ENCODE measurements at places on chromosomes 7 and 10.

- DNase-seq: no peak
Measured at GRCh38 chr10:21272643-21273399, 252.7 kb downstream of the SKIDA1 start.

GRCh38 chr10:88082806-88083596, 219.6 kb downstream of the PTEN start:
- no peak for DNase-seq

DNA sequence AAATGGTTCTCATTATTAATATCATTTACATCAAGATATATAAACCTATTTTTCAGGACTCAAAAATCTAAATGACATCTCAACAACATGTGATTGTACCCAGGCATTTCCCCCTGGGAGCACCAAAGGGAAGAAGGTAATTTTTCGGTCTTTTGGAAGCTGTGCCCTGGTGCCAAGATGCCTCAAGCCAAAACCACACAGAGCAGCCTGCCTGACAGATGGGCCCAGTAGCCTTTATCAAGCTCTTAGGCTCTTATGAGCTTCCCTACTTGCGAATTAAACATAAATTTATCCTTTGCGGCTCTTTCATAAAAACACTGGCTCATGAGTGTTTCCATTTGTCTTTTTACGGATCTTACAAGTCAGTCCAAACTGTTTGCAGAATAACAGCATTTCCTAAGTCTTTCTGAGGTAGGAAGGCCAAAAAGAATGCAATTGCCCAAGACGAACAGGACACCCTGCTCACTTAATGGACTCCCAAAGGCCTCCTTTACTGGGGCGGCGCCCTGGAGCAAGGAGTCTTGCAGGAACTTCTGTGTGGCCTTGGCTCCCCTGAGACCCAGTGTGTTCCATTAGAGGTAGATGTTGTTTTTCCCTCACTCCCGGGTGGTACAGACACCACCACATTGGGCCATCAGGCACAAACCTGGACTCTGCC, 4.1 kb upstream of the RASSF4 start:
- DNase-seq: no peak

DNA sequence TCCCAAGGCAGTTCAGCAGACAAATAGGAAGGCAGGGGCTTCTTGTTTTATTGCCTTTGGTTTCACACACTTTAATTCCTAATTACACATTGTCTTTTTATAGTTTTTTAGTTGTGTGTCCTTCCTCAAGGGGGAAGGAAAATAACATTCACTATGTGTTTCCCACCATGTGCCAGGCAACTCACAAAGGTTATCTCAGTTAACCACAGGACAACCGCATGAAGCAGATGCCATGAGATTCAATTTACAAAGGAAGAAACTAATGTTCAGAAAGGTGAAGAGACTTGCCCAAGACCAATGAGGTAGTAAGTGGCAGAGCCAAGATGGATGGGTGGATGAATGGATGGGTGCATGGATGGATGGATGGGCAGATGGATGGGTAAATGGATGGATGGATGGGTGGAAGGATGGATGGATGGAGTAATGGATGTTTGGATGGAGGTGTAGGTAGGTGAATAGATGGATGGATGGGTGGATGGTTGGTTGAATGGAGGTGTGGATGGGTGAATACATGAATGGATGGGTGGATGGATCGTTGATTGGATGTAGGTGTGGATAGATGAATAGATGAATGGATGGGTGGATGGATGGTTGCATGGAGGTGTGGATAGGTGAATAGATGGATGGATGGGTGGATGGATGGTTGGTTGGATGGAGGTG, 77.9 kb downstream of the ARHGAP22 start:
- DNase-seq: no peak

DNA sequence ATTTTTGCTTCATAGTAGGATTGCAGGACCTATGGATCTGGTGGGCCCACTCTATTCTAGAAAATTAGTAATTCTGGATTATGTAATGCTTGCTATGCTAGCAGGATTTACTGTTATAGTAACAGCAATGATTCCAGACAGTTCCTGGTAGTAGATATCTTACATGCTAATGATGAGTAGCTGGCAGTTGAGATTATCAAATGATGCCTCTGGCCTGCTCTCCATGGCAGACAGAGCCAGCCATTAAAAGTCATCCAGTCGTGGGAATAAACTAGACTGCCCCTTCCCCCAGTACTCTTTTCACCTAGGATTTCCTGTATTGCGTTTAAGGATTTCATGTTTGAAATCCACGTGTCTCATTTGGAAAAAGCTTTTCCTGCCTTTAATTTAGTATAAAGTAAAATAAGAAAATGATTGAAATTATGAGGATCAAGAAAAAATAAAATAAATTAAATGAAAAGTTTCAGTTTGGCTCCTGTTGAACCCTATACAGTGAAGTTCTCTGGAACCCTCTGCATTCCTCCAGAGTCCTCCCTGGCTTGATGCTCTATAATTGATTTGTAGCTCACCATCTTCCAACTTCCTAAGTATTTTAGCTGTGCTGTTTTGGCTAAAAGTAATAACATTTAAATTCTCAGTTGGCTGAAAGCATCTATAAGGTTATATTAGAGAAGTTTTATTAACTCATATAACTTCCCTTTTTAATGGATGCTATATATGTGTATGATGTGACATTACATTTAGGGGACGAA, 14.6 kb downstream of the UMAD1 start:
- DNase-seq: no peak

GRCh38 chr10:91316486-91316885, 93.7 kb upstream of the HECTD2 start:
- DNase-seq: no peak

- DNase-seq: peak; percentile 35
Measured at GRCh38 chr7:29639886-29640595, 76.4 kb downstream of the PRR15 start.

GRCh38 chr10:89302625-89303024, 779 bp downstream of the IFIT2 start:
- DNase-seq: no peak

DNA sequence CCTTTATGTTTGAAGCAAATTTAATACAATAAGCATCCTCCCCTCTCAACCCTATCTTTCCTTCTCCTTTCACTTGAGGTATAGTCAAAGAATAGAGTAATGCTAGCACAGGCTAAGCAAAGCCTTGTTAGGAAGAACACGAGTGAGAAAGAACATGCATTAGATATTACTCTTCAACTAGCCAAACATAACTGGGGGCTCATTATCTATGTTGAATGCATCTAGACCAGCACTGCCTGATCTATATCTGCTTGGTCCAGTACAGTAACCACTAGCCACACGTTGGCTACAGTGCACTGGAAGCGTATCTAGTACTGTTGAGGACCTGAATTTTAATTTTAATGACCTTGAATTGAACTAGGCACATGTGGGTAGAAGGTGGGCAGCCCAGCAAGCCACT, 21.0 kb downstream of the SFMBT2 start:
- DNase-seq: no peak

- DNase-seq: no peak
Measured at GRCh38 chr10:80288849-80289248, 609 bp downstream of the MAT1A start.

GRCh38 chr10:93139059-93139655, 65.5 kb downstream of the CYP26A1 start:
- DNase-seq: no peak

DNA sequence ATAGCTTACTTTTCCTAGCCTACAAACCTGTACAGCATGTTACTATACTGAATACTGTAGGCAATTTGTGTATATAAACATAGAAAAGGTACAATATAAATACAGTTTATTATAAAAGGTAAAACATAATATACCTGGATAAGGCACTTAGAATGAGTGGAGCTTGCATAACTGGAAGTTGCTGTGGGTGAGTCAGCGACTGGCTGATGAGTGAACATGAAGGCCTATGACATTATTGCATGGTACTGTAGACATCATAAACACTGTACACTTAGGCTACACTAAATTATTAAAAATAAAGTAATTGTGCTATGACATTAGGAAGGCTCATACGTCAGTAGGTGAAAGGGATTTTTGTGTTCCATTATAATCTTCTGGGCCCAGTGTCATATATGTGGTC, 228.8 kb downstream of the HDAC9 start:
- no peak for DNase-seq

- DNase-seq: no peak
Measured at GRCh38 chr7:123051916-123052315, 56.4 kb upstream of the TAS2R16 start.

DNA sequence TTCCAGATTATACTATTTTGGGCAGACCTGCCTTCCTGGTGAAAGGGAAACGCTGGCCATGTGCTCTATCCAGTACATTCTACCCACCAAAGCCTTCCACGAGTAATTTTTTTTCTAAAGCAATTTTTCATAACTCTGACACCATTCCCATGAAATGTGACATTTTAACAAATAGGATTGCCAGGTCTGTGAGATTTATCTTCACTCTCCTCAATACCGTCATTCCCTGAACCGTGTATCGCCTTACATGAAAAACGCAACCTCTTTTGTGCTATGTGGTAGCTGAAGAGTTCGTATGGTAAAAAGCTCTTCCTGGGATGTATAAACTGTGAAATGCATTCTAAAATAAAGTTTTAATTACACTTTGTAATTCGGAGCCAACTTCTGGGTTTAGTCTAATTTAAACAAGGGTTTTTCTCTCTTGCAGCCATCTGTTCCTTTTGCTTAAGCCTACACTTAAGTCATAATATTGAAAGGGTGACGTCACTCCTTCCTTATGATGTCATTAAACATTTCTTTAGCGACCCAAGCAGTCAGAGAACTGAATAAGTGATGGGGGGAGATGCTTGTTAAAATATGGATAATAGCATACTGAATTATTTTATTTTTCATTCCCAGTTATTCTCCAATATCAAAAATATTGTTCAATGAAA, 27.7 kb downstream of the C1QL3 start:
- DNase-seq: no peak

- no peak for DNase-seq
Measured at GRCh38 chr7:44320141-44320540, 5.3 kb downstream of the CAMK2B start.

DNA sequence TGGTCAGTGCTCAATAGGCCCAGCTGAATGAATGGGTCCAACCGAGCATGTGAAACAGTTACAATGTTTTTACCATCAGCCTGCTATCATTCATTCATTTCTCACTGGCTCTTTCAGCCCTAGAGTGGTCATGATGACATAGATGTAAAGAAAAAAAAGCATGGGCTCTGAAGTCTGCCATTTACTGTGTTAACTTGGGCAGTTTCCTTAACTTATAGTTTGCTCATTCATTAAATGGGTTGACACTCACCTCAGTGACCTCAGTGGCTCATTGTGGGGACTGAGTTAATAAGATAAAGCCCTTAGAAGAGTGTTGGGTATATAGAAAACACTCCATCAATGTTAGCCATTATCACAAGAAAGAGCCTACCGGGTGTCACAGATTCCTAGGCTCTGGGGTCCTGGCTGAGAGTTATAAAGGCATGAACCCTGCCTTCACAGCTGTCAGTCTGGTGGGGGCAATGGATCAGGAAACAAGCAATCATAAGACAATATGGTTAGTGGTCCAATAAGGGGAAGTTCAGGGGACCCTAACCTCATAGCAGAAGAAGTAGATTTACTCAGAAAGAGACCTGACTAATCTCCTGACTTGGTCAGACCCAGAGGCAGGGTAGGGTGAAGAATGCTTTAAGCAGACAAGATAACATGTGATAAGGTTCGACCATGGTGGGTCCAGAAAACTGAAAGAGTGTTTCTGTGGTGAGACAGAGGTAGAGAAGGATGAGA, 29.7 kb upstream of the GPAM start:
- DNase-seq: no peak

DNA sequence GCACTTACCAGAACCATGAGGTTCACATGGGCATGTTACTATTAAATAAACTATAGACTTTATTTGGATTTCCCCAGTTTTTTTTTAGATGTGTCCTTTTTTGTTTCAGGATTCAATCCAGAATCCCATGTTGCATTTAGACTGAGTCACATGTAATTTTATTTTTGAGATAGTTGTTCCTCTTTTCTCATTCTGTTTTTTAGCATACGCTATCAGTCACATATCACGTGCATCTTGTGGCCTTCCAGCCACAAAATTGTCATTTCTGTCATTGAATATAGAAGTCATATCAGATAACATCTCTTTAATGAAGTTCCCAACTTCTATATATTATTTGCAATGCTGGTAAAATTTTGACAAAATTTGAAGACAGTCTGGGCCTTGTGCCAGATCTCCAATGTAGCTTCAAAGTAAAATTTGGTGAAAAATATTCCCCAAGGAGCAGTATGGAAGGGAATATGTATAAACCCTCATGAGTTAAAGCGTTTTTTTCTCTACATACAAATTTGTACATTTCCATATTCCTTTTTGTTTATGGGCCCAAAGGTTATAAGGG, 132.3 kb upstream of the MKI67 start:
- DNase-seq: no peak

- no peak for DNase-seq
Measured at GRCh38 chr7:108253275-108254044, 123.3 kb upstream of the LAMB4 start.

- no peak for DNase-seq
Measured at GRCh38 chr10:125738206-125738605, 18.7 kb downstream of the EDRF1 start.

DNA sequence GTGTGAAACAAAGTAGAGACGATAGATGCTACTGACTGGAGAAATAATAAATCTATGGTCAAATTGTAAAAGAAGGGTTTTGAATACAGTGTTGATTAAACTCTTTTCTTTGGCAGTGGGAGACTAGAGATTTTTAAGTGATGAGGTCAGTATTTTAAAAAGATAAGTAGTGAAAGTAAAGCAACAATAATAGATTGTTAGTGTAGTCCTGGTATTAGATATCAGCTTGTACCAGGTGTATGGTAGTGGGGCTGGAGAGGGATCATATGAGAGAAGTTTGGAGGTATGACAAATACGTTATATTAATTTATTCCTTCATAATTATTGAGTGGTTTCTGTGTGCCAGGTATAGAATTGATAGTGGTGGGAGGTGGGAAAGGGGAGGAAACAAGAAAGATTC, 25.2 kb downstream of the PHTF2 start:
- no peak for DNase-seq

DNA sequence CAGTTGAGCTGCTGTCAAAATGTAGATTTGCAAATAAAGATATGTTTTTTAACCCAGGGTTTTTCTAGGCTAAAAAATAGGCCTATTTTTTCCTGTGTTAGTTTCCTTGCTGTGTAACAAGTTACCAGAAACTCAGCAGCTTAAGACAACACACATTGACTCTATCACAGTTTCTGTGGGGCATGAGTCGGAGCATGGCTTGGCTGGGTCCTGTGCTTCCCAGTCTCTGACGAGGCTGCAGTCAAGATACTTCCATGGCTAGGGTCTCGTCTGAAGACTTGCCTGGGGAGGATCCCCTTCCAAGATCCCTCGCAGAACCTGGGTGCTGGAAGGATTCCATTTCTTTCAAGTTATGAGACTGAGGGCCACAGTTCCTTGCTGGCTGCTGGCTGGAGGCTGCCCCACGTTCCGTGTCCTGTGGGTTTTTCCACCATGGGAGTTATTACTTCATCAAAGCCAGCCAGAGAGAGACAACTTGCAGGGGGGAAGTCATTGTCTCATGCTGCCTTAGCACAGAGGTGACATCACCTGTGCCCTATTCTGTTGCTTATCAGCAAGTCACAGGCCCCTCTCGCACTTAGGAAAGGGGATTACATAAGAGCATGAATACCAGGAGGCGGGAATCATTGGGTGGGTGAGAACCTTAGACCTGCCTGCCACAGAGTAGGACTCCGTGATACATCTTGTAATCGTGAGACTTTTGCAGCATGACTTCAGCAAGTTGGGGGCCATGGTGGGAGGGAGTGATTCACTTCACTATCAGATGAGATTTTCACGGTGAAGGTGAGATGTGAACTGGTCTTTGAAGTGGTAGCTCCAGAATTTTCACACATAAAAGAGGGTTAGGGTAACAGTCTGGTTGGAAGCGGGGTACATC, 77.9 kb downstream of the CCNY start:
- DNase-seq: no peak

- DNase-seq: no peak
Measured at GRCh38 chr7:121140790-121141189, 152.3 kb downstream of the CPED1 start.
